ENCODE measurements at places on chromosomes 1 and 21.

- DNase-seq, result peak; percentile 71
These were observed 149.8 kb upstream of the DUSP10 start for GRCh38 chr1:221891708-221892107.

- DNase-seq, result no peak
These were observed 41.1 kb downstream of the EPHA2 start for GRCh38 chr1:16114527-16115467.

DNA sequence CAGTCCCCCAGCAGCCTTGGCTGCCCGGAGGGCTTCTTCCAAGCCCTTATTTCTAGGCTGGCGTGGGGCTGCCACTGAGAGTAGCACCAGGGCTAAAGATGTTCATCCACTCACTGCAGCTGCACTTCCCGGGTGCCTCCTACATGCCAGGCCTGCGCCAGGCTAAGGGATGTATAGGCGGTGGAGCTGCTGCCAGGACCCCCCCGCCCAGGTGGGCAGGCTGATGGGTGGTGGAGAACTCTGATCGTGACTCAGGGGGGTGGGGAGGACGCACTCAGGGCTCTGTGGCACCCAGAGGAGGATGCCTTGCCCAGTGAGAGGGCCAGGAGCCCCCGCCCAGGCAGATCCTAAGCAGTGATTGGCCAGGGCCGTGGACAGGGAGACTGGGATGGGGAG is 34.1 kb downstream of the CFAP74 start:
- no peak for DNase-seq

DNA sequence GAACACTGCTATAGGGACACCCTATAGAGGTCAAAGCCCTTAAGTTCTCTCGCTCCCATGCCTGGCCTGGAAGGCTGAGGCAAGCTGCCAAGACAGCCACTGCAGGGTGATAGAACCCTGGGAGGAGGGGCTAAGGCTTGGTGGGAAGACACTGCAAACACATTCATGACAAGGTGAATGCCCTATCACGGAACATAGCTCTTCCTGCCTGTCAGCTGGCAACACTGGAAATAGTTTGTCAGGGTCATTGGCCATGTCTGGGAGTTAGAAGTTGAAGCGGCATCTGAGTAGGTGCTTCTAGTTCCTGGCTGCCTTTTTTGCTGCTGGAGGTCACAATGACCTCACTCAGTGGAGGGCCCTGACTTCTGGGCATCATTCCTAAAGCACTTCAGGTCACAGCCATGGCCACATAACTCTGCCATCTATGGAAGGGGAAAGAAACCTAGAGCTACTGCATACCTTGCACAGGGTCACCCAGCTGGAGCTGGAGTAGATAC is 4.2 kb downstream of the FABP3 start:
- DNase-seq, result no peak

- DNase-seq, result peak; percentile 64
These were observed 131.8 kb downstream of the PDE4B start for GRCh38 chr1:65924471-65924870.

DNA sequence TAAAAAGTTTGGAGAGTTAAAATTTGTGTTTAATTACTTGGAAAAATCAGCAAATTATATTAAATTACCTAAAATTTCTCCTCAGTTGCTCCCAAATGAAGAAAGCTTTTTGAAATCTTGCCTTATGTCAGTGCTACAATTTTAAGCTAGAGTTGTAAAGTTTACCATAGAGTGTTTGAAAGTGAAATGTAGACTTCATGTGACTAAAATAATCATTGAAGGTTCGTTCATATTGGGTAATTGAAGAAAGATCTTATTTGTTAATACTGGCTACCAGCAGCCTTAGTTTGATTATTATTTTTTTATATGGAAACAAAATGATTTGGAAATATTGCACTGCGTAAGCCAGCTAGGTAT is 4.4 kb downstream of the DYRK1A start:
- DNase-seq, result no peak

GRCh38 chr1:207186503-207186902 is 82.5 kb downstream of the C4BPA start:
- DNase-seq, result peak; percentile 30

DNA sequence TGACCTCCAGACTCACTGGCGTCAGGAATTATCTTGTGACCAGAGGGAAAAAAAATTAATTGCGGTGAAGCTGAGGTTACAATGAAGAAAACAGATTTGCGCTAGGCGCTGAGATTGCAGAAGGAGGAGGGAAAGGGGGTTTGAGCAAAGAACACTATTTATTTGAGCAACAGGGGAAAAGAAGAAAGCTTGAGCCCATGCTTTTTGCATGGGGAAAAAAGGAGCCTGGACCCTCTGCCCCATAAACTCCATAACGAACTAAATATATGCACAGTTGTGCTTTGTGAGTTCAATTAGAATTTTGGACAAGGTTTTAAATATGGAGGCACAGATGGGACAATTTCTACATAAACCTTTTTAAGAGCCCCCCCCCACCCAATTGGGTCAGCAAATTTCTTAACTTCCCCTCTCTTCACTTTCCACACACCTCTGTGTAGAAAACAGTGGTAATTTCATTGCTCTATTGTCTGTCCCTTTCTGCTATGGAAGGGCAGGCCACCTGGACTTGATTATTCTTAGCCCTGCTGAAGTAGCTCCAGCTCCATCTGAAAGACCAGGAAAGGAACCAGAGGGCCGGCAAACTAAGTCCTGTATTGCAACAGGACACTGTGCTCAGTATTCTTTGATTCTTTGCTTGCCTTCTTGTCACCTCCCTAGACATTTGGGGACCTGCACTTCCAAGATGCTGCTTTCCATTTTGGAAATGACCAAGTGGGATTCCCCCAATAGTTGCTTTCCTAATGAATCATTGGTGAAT is 862 bp upstream of the ID3 start:
- peak; percentile 52 for DNase-seq

DNA sequence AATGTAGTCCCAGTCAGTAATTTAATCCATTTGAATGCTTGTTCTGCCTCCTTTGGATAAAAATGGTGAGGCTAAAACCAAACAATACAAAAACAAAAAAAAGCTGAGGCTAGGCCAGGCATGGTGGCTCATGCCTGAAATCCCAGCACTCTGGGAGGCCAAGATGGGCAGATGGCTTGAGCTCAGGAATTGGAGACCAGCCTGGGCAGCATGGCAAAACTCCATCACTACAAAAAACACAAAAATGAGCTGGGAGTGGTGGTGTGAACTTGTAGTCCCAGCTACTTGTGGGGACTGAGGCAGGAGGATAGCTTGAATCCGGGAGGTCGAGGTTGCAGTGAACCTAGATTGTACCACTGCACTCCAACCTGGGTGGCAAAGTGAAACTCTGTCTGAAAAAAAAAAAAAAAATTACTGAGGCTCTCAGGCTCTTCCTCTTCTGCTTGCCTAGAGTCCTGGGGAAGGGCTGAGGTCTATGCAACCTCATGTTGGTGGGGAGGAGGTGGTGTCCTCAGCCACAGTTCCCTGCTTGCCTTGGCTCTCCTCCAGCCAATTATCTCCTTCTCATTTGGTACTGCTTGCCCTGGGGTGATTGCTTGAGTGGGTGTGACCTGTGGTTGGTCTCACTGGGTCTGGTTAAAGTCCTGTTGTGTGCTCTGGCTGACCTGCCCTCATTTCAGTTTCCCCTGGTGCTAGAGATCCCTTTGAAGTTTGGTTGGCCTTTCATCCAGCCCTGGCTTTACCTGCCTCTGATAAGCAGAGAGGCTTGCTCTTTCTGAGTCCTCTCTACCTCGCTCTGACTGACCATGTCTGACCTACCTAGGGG is 20.9 kb downstream of the S1PR1 start:
- peak; percentile 58 for DNase-seq

GRCh38 chr1:214862421-214862820 is 220.1 kb upstream of the KCNK2 start:
- peak; percentile 46 for DNase-seq

GRCh38 chr21:27171707-27172106 is 204.8 kb upstream of the ADAMTS5 start:
- DNase-seq, result peak; percentile 25

DNA sequence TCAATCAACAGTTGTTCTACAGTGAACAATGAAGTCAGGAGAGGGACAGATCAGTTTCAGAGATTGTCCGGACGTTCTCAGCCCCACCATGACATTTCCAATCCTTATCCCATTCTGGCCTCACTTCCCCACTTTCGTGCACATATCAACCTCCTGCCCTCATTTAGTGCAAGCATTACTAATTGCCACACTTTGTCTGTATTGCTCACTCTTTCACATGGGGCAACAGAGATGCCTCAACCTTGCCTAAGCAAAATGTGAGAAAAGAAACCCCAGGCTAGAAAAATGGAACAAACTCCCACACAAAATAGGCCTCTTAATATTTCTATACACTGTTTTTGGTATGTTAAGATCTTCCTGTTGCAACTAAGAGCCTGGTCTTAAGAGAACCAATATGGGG is 8.9 kb upstream of the RGS1 start:
- no peak for DNase-seq

- no peak for DNase-seq
These were observed 37.3 kb downstream of the C1orf21 start for GRCh38 chr1:184424157-184424556.

DNA sequence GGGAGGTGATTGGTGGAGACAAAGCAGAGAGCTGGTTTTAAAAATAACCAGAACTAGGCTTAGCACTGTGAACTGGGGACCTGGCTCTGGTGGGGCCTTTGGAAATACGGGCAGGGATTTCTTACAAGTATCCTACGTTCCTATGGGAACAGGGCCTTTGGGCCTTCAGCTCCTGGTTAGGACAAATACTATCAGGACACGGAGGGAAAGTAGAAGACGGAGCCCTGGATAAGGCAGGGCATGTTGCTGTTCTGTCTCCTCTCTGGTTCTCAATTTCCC is 5.3 kb upstream of the MYOG start:
- DNase-seq, result no peak

DNA sequence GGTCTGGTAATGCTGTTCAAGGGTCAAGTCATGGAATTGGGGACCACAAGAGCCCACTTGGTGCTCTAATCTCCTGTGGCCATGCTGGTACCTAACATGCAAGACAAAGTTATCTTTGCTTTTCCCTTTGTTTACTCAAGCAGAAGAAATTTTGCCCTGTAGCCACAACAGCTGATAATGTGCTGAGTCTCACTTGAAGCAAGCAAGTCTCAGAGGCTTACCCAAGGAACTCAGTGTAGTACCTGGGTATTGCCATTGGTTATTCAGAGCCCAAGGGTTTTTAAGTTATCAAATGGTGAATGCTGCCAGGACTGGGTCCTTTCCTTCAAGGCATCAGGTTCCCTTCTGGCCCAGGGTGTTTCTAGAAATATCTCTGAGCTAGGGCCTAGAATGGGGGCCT is 198.9 kb upstream of the RNPC3 start:
- no peak for DNase-seq

GRCh38 chr1:86821956-86822355 is 92.0 kb downstream of the SELENOF start:
- DNase-seq, result no peak

- DNase-seq, result no peak
These were observed 11.4 kb upstream of the ZNF669 start for GRCh38 chr1:247115545-247115944.

GRCh38 chr1:93822730-93823425 is 56.1 kb downstream of the DNTTIP2 start:
- DNase-seq, result no peak

DNA sequence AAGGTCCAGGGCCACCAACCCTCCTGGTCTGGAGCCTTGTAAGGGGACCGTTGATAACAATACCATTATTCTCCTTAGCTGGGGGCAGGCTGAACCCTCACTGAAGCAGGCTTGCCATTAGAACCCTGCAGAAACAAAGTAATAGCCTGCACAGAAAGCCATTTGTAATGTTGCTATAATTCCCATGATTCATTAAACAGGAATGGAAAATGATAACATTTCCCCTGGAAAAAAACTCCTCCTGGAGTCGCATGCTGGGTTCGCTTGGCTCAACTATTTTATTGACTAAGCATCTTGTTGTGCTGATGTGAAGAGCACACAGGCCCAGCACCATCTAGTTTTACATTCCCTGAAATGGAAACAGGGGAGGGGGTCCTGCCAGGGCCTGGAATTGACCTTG is 155.6 kb upstream of the CSF3R start:
- DNase-seq, result peak; percentile 50

DNA sequence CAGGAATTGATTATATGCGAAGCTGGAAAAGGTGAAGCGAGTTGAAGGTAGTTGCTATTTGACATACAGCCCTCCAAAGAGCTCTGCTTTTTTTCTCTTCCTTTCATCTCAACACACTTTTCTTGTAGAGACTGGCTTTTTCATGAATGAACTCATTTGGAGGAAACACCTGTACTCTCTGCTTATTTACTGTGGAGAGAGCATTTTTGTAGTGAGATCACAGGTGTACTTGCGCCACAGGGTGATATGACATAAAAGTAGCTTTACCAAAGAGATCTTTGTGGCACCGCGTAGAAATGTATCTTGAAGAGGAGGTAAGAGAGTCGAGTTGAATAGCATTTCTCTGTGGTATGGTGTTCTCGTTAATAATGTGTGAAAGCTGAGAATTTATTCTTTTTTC is 187.6 kb downstream of the VPS13D start:
- DNase-seq, result no peak

DNA sequence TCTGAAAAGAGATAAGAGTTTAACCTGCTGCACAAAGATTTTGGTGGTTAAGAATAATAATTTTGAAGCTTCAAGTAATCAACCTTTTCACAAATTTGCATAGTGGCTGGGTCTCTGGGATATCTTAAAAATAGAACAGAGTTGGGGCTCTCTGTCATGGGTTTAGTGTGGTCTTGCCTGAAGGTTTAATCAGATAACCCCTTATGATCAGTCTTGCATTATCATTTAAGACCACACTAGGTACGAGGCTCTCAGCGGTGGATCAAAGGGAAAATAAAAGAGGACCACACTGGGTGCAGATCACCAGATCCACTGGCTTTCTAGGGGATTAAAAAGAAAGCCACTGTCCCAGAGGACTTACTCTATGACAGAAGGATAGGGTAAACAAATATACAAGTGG is 19.5 kb downstream of the LRRC8C start:
- DNase-seq, result no peak

DNA sequence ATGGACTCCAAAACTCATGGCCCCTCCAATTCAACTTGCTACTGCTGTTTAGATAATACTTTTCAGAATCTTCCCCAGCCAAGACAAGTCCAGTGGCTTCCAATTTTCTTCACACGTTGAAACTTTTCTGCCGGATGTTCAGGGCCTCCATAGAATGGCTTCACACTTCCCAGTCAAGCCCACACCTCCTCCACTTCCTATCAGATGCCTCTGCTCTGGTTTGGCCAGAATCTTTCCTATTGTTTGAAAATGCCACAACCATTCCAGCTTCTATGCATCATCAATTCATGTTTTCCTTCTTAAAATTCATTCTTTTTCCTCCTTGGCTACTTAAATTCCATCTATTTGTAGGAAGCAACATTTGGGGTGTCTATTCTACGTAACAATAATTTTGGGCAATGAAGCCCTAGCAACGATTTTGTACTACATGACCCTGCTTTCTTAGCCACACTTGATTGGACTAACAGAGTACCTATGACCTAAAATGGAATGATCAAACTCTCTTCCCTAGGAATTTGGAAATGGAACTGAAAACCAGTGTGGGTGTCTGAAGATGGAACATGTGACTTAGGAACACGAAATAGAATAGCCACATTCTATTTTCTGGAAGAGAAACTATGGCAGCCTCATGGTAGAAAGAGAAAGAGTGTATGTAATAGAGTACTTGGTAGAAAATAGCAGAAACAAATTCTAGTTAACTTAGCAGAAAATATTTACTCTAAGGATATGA is 74.1 kb upstream of the CNIH3 start:
- DNase-seq, result no peak

Data from EL (cell line).